ENCODE measurements at places on chromosomes 2 and 18.

DNA sequence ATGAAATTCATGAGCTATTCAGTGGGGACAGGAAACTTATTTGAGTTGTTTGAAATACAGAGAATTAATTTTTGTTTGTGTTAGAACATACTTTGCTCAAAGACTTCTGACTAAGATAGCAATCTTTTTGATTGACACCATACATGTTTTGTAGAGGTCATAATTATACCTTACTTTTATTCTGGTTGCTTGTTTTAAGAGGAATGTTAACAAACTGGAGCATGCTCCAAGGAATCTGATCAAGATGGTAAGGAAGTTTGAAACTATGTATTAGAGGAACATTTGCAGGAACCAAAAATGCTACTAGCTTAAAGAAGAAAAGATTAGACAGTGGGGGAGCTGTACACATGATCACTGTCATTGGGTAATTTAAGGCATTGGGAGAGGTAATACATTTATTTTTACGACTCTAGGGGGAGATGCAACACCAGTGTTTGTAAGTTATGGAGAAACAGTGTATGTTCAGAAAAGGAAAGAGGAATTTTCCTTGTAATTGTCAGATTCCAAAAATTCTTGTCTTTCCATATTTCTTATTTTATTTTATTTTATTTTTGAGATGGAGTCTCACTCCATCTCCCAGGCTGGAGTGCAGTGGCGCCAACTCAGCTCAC, 8.0 kb downstream of the AGFG1 start:
- peak; percentile 39 for DNase-seq

DNA sequence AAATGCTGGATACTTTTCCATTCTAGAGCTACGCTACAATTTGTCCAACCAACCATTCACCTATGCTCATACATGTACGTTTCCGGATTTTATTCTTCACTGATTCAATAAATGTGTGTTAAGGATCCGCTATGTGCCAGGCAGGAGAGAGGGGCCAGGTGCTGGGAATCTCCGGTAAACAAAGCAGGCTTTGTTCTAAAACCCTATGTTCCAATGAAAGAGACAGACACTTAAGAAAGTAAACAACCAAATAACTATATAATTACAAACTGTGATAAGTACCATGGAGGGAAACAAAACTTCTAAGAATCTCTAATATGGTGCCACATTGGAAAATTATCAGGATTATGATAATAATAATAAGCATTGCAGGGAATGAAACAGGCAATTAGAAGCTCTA, 22.2 kb upstream of the POMC start:
- no peak for DNase-seq

GRCh38 chr2:150166313-150167051, 321.0 kb downstream of the RND3 start:
- no peak for DNase-seq

GRCh38 chr2:65350651-65351056, 81.7 kb downstream of the SPRED2 start:
- peak; percentile 9 for DNase-seq

- DNase-seq: peak; percentile 88
Observed at GRCh38 chr2:68908392-68908970, 37.3 kb upstream of the BMP10 start.

DNA sequence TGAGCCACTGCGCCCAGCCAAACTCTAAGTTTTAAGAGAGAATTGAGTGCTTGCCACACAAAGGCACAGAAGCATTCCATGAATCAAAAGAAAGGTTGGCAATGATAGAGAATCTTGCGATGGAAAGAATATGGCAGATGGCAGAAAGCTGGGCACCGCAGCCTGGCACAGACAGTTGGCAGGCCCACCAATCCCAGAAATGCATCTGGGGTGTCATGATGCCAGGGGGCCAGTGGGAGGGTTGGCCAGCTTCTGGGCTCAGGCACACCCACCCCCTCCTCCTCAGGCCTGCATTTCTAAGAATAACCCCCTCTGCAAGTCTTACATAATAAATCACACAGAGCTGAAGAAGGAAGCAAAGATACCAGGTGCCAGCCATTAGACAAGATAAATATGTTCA, 19.6 kb downstream of the ZNF2 start:
- no peak for DNase-seq

- DNase-seq: peak; percentile 85
Observed at GRCh38 chr2:47309952-47310800, 92.8 kb upstream of the MSH2 start.

- DNase-seq: no peak
Observed at GRCh38 chr2:144181001-144181400, 338.9 kb downstream of the ZEB2 start.

GRCh38 chr2:239788576-239789098, 236.5 kb downstream of the NDUFA10 start:
- no peak for DNase-seq

GRCh38 chr2:82226441-82226840, 1921.9 kb upstream of the LRRTM1 start:
- no peak for DNase-seq

DNA sequence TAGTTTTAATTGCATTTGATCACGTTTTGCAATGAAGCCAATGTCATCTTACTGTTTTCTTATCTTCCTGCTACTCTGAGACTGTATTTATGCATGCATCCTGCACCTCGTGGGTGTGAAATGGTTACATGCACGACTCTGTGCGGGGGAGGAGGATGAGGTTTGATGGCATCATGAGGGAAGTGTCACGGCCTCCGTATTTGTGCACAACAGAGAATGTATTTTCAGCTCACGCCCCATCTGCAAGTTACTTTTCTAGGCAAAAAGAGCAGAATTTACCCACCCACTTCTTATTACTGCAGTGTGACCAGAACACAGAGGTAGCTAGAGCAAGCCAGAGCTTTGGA, 145.1 kb downstream of the TDRD15 start:
- no peak for DNase-seq

- no peak for DNase-seq
Observed at GRCh38 chr18:59267503-59268126, 5.6 kb downstream of the RAX start.

DNA sequence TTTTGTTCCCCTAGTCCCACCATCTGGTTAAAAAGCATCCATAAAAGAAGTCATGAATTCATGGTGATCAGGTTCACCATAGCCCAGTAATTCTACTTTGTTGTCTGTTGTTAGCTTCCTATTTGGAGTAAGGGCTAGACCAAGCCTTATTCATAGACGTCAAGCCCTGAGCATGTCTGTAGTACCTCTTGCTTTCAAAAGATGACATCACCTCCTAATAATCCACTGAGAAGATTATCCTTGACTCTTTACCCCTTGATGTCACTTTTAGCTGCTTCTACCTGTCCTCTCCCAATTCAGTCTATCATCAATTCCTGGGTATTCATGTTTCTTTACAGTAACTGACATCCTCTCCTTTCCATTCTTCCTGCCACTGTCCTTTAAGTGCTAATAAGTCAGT, 90.1 kb downstream of the EML6 start:
- no peak for DNase-seq

GRCh38 chr2:8279506-8279905, 402.4 kb upstream of the ID2 start:
- DNase-seq: no peak

DNA sequence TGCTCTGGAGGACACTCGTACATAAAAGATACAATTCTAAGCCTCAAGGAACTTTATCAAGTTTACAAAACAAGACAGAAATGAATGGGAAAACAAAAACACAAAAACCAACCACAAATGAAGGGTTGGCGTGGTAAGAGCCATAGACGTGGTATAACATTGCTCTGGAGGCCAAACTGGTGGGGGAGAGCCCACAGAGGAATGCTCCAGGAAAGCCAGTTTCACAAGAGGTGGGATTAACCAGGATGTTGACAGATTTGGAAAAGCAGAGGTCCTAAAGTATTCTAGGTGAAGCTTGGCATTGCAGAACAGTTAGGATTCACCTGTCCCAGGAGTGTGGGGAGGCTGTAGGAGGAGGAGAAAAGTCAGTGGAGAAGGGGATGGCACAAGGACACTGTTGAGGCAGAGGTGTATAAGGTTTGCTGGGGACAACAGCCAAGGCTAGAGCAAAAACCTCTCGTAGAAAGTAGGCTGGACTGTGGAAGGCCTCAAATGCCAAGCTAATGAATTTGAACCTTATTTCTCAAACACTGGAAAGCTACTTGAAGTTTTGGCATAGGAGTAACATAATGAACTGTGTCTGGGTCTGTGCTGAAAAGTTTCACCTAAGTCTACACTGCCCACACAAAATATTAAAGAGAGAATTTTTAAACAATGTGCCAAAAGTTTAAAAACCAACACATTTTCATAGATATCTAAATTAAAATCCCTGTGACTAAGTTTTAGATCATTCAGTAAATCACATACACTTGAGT, 135.1 kb downstream of the THADA start:
- DNase-seq: no peak

DNA sequence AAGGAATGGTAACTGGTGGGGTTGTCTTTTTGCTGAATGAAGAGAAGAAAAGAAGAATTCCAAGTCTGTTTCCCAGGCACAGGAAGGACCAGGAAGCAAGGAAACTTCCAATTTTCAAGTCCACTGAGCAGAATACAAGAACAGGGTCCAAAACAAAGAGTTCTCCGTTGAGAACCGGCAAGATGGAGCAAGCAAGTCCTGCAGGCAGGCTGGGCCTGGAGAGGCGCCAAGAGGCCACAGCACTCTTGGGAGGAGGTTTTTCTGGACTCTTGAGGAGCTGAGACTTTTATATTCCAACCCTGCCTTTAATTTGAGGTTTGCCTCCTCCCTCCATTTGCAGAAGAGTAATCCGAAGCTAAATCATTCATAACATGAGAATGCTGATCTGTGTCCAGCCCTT, 224.5 kb downstream of the IKZF2 start:
- DNase-seq: no peak

GRCh38 chr2:237603718-237604362, 13.3 kb upstream of the RAB17 start:
- DNase-seq: no peak

GRCh38 chr2:12754643-12755042, 37.9 kb downstream of the TRIB2 start:
- no peak for DNase-seq

DNA sequence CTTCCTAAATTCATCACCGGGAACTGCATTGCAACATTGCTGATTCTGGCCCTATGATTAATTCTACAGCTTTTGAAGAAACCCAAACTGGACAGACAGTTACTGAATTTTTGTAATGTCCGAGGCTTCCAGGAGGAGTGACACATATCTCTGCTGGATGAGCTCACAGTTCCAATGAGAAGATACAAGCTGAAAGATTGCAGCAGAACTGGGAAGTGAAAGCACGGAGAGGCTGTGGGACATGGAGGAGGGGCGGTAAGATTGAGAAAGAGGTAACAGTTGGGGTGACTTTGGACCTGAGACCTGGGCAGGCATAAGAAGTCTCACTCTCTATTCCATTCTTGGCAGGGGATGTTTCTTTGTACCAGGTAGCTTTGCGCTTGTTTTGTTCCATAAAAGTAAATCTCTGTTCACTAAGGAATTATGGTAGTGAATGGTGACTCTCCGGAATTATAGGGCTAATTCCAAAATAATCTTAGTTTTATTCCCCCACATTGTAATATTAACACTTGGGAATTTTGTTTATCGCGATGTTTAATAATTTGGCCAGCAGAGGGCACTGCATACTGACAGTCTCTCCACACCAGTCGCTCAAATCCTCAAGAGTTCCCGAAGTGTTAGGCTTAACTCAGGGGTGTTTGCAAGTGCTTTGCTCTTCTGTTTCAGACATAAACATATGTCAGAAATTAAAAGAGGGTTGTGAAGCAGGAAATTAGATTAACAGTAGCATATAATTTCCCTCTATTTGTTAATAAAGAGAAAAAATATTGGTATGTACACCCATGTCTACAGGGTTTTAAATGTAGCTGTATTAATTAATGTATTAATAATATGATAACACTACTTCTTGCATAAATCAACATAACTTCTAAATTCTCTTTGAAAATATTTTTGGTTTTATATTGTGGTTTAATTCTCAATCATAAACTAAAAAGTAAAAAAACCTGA, 201.4 kb downstream of the SOCS6 start:
- DNase-seq: peak; percentile 18

DNA sequence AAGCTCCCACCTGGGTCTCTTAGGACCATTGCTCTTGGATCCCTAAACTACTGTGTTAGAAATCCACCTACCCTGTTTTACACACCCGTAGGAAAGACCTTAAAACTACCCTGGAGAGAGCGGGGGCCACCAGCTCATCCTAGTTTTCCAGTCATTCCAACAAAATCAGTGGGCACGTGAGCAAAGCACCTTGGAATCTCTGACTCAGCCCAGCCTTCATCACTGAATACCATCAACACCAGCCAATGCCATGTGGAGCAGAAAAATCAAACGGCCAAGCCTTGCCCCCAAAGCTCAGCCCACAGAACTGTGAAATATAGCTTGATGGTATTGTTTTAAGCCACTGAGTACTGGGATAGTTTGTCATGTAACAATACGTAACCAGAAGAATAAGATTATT, 449.7 kb upstream of the CHAC2 start:
- no peak for DNase-seq

DNA sequence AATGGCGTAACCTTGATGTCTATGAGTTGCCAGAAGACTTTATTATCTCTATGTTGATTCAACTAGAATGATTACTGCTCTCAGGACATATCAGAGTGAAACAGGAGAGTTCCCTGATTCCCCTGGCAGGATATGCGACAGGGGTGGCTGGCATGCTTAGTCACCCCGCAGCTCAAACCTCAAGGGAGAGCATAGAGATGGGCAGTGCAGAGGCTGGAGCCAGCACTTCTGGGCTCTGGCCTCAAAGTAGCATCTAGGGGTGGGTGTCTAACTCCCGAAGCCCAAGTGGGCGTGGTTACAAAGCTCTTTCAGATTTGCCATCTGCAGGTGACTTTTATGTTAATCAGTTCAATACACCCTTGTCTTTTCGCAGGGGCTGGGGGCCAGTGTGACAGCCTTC, 391.6 kb downstream of the ADCYAP1 start:
- DNase-seq: no peak

GRCh38 chr2:37558623-37559022, 112.8 kb downstream of the CDC42EP3 start:
- DNase-seq: peak; percentile 74

DNA sequence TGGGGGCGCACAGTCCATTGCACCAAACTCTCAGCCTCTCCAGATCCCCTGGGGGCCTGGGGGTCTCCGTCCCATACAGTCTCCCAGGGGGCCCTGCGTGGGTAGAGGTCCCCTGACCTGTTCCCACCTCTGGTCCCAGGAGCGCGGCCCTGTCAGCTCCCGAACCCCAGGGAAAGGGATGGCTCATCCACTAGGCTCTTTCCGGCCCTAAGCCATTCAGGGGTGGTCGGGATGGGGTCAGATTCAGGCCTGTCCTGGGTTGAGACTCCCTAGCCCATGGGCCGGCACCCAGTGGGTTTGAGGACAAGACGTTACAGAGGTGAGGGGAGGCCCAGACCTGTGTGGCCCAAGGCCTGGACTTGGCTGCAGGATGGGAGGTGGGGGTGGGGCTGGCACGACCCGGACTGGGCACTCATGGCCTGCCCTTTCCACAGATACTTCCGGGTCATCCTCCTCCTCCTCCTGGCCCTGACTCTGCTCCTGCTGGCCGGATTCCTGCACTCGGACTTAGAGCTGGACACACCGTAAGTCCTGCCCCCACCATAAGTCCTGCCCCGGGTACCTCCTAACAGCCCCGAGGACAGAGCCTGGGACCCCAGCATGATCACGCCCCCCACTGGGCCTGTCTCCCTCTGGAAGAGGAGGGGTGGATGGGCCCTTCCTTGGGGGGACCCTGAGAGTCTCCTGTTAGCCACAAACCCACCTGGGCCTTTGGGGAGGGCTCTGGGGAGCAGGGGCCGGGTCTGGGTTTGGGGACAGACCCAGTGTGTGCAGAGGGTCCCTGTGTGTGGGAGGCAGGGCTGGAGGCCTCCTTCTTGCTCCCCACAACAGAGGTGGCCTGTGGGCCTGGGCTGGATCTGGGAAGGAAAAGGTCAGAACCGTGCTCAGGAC, 10.1 kb upstream of the NEU4 start:
- DNase-seq: no peak

- no peak for DNase-seq
Observed at GRCh38 chr2:233012301-233012971, 620 bp downstream of the NGEF start.
